Activated CD4-positive, alpha-beta T cell treated with anti-CD3 and anti-CD28 coated beads for 24 hours (primary cell): ENCODE measurements at places on chromosomes 5 and 9.

GRCh38 chr5:120852222-120852860 is 388.2 kb downstream of the PRR16 start:
- DNase-seq = no peak

GRCh38 chr5:179371681-179372680 is 26.7 kb upstream of the ADAMTS2 start:
- no peak for DNase-seq

DNA sequence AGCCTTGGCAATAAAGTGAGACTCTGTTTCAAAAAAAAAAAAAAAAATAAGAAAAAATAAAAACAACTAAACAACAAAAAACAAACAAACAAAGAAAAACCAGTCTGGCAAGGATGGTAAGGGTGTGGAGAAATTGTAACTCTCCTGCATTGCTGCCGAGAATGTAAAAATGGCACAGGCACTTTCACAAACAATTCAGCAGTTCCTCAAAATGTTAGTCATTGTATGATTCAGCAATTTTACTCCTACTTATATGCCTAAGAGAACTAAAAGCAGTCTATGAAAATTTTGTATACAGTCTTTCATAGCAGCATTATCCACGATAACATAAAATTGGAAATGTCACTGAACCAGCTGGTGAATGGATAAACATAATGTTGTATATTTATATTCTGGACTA is 280.4 kb downstream of the CDH9 start:
- DNase-seq = no peak

GRCh38 chr5:94244921-94245320 is 373.5 kb downstream of the KIAA0825 start:
- no peak for DNase-seq

- DNase-seq = no peak
Measured at GRCh38 chr9:111158363-111158762, 120.1 kb upstream of the LPAR1 start.

DNA sequence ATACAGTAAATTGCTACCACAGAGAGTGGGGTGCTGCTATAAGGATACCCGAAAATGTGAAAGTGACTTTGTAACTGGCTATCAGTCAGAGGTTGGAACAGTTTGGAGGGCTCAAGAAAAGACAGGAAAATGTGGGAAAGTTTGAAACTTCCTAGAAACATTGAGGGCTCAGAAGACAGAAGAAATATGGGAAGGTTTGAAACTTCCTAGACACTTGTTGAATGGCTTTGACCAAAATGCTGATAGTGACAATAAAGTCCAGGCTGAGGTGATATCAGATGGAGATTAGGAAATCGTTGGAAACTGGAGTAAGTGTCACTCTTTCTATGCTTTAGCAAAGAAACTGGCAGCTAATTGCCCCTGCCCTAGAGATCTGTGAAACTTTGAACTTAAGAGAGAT is 1158.6 kb upstream of the CDH6 start:
- DNase-seq = no peak
